Ovary (tissue), 10 donors: ENCODE measurements at places on chromosomes 3 and 15. TPM values are rescaled to one million over a fixed set of nuclear protein-coding genes. Genes with fewer than 3 reads are reported as not detected.

GALNT15 gene
- 29.4 TPM for total RNA-seq

HERC2 gene
- 48.0 TPM for total RNA-seq

GUCA1C gene
- not detected for total RNA-seq

DOCK3 gene
- total RNA-seq = 0.20 TPM

ITIH1 gene
- 0.42 TPM for total RNA-seq

GOLGA8S gene
- total RNA-seq = 0.36 TPM

SCN5A gene
- total RNA-seq = 1.4 TPM
